ENCODE measurements at places on chromosomes 11 and 22.

GRCh38 chr11:17000987-17001386 lies 13.2 kb downstream of the PLEKHA7 start:
- no peak for DNase-seq

DNA sequence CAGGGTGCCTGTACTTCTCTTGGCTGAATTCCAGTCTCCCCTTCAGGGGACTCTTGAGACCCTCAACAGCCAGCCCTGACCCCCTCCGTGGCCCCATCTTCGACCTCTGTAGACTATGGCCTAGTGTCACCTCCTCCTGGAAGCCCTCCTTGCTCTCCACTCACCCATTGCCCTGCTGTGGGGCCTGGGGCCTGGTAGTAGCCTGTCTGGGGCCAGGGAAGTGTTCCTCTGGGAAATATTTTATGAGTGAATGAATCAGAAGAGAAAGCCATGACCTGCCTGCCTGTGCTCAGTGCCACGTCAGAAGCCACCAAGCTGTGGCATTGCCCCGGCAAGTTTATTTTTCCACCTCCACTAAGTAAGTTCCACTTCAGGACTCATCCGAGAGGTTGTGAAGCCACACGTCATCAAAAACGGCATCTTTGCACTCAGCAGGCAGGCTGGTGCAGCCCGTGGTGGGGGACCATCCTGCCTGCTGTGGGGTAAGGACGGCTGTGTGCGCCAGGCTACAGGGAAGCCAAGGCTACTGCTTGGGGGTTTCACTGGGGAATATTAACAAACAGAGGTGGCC lies 59.6 kb upstream of the PPARA start:
- DNase-seq: no peak

- DNase-seq: no peak
Observed at GRCh38 chr22:31662668-31663037, 638 bp upstream of the PISD start.

- DNase-seq: no peak
Observed at GRCh38 chr11:36994208-36994607, 396.2 kb upstream of the RAG2 start.

GRCh38 chr22:42322562-42322926 lies 52.1 kb upstream of the TCF20 start:
- no peak for DNase-seq

DNA sequence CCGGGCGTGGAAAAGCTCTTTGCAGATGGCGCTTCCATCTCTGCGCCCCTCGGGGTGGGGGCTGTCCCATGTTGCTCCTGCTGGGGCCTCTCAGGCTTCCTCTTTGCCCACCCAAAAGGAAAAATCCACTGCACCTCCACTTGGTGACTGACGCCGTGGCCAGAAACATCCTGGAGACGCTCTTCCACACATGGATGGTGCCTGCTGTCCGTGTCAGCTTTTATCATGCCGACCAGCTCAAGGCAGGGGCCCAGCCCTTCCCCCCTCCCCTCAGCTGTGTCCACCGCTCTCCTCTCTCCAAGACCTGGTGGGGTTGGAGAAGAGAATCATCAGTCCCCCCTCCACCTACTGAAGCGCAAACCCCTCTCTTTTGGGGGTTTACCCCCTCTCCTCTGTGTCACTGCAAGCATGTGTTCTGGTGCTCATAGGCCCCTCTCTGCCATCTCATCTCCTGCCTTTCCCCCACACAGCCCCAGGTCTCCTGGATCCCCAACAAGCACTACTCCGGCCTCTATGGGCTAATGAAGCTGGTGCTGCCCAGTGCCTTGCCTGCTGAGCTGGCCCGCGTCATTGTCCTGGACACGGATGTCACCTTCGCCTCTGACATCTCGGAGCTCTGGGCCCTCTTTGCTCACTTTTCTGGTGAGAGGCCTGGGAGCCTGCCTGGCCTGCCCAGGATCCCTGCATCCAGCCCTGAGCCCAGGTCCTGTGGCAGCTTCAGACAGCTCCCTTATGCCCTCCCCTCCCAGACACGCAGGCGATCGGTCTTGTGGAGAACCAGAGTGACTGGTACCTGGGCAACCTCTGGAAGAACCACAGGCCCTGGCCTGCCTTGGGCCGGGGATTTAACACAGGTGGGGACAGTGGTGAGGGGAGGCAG lies 1.8 kb downstream of the LARGE2 start:
- no peak for DNase-seq

GRCh38 chr11:36618363-36619047 lies 20.5 kb upstream of the RAG2 start:
- no peak for DNase-seq

DNA sequence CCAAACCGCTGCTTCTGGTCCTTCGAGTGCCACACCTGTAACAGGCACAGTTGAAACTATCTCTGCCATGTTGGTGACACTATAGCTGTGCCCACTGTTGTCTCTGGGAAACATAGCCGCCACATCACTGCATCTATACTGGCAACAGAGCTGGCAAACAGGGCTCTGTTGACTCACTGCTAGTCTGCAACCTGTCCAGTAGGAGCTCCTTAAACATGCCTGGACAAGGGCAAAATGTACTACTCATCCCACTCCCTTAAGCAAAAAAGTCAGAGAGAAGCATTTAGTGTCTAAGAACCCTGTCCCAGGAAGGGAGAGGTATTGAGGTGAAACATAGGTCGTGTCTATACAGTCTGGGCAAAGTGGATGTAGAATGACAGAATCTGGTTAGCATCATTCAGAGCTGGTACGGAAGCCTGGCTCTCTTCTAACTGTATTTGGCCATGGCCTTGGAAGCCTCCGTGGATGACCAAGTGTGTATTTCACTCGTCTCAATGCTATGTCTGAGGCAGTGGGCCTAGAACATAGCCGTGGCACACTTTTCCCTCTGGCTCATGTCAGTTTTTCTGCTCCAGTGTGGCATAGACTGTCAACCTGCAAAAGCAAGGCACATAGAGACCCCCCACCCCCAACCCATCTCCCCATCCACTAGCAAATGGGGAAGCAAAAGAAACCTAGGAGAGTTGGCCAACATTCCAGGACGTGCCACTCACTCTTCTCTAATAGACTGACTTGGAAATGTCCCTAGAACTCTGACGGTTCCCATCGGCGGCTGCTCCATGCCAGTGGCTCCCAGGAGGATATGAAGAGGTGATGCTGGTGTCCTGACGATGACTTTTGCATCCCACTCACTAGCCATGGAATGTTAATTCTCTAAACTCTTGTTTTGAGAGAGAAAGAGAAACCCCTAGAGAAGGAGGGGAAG lies 21.4 kb upstream of the PISD start:
- DNase-seq: no peak

DNA sequence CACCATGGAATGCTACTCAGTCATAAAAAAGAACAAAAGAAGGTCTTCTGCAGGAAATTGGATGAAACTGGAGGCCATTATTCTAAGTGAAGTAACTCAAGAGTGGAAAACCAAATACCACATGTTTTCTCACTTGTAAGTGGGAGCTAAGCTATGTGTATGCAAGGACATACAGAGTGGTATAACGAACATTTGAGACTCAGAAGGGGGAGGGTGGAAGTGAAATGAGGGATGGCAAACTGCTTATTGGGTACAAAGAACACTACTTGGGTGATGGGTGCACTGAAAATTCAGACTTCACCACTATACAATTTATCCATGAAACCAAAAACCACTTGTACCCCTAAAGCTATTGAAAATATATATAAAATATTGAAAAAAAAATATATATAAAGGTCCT lies 13.4 kb upstream of the CAT start:
- no peak for DNase-seq

GRCh38 chr11:118623269-118623655 lies 15.8 kb downstream of the PHLDB1 start:
- DNase-seq: no peak

DNA sequence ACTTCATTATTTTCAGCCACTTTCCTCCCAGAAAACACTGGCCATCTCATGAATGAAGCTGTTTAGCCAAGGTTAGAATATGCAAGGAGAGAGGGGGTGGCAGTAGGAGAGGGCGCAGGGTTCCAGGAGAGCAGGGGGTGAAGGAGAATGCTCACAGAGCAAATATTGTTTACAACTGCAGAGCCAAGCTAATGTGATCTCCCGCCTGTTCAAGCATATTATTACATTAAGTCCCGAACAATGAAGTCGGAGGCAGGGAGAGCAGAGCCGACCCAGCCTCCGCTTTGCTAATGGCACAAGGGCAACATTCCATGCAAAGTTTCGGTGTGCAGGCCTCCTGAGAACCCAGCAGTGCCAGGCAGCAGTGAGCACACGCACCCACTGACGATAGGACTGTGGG lies 80.1 kb downstream of the MICAL3 start:
- no peak for DNase-seq

DNA sequence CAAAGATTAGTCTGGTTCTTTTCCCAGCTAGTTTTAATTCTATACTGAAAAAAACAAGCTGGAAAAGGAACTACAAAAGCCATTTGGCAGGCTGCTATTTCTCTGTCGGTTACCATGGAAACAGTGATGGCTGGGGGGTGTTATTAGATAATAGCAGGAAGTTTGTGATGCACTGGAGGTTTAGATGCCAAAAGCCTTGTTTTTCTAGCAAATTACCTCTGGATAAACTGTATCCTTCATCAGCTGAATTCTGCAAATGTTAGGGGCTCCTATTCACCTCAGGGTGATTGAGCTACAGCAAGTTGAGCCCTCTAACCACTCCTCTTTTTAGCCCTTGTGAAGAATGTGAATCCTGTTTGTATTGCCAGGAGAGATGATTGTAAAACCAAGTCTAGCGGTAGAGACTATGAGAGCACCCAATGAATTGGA lies 25.2 kb downstream of the ALKBH3 start:
- no peak for DNase-seq

Measured in stimulated activated CD4-positive, alpha-beta T cell treated with anti-CD3 and anti-CD28 coated beads, Interleukin-12 subunit alpha, Interleukin-12 subunit beta, amount 100 ng/mL, for 4 hours (primary cell).